ENCODE measurements at places on chromosomes 6 and 20. TPM values are rescaled to one million over a fixed set of nuclear protein-coding genes. Genes with fewer than 3 reads are reported as not detected.

EHMT2 gene
- total RNA-seq, result 17.5 TPM

SYCP2 gene
- 0.10 TPM for total RNA-seq

SLC35D3 gene
- not detected for total RNA-seq

CCND3 gene
- 40.7 TPM for total RNA-seq

MLN gene
- total RNA-seq, result not detected

HCK gene
- 4.6 TPM for total RNA-seq

CDH4 gene
- total RNA-seq, result 1.2 TPM

RNF217 gene
- 10.8 TPM for total RNA-seq

ZNF831 gene
- total RNA-seq, result 0.05 TPM

SEL1L2 gene
- not detected for total RNA-seq

ID1 gene
- total RNA-seq, result 206 TPM

POM121L2 gene
- total RNA-seq, result not detected

HLA-DRB5 gene
- total RNA-seq, result 0.80 TPM

CYP24A1 gene
- not detected for total RNA-seq

SLC35A1 gene
- 8.5 TPM for total RNA-seq

SYCP2L gene
- total RNA-seq, result 0.07 TPM
